ENCODE measurements at places on chromosomes 11 and 22.

DNA sequence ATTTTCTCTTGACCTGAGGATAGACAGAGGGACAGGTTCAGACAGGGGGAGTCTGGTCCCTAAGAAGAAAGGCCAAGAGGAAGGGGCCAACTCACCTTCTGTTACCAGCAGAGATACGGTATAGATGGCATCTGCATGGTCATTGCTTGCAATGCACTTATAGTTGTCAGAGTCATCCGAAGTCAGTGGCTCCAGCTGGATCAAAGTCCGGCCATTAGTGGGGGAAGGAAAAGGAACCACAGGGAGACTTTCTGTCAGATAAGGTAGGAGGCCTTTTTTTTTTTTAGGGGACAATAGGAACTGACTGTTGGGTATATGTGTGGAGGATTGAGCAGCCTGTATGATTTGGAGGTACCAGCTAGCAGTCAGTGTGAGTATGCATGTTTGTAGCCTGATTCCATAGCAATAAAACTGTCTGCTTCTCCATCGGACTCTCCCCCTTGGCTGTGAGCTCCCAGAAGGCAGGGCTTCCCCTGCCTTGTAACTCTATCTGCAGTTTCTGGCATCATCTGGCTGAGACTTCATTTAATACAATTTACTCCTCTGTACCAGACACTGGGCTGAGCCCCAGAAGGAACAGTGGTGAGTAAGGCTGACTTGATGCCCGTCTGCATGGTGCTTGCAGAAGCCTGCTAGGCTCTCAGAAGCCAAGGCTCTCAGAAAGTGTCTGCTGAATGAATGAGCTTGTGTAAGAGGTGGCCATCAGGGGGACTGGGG, 5.7 kb downstream of the IGSF22 start:
- DNase-seq: no peak

GRCh38 chr11:45994371-45995341, 72.2 kb downstream of the LARGE2 start:
- no peak for DNase-seq

DNA sequence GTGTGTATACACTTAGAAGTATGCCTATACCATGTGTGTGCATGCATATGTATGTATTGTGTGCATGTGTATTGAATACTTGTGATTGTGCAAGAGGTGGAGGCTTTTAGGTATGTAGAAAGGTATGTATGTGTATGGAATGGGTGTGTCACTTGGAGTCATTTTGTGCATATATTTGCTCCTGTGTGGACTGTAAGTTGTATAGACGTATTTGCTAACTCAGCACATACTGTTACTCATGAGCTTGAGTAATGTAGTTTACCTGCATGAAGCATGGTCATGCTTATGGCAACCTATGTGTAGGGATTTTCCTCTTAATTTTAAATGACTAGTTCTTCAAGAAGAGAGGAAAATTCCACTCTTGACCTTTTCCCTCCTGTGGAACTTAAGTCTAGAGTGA, 507.6 kb upstream of the LARGE1 start:
- DNase-seq: no peak

DNA sequence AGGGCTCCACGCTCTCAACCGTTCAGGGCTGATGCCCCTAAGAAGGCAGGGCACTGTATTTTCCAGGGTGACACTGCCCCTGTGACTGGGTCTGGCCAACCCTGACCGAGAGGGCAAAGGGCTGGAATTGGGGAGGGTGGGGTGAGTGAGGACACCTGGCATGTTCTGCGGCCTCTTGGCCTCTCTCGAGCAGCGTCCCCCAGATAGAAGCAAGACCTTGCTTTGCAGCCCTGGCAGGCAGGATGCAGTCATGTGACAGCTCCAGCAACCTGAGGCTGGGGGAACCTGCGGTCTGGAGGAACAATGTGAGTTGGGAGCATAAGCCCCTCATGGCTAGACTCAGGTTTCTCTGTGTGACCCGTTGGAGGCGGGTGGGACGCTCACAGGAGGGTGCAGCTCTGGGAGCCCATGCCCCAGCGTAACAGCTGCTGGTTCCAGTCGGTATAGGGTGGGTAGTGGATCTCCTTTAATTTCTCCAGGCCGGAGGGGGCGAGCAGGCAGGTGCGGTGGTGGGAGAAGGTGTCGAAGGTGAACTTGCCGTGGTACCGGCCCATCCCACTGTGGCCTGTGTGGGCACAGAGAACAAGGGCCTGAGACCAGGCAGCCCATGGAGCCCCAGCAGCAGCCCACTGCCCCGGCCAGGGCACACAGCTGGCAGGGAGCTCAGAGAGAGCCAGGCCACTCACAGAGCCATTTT, 11.4 kb downstream of the ALDH3B2 start:
- DNase-seq: no peak

GRCh38 chr22:35313311-35314121, 13.8 kb downstream of the TOM1 start:
- no peak for DNase-seq

DNA sequence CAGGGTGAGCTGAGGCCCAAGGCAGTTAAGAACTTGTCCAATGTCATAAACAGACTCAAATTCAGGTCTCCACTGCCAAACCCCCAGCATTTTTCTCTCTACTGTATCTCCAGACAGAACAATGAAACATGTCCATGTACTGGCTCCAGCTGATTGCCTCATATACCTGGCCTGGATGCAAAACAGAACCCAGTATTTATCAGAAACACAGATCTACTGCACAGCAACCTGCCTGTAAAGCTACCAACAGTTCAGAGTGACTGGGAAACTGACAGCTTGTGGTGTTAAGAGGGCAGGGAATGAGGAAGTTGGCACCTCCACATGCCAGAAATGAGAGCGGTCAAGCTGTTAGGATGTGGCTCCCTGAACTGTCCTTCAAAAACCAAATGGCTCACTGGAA, 41.6 kb downstream of the C11orf71 start:
- no peak for DNase-seq
